ENCODE measurements at places on chromosomes 12 and 14. TPM values are rescaled to one million over a fixed set of nuclear protein-coding genes. Genes with fewer than 3 reads are reported as not detected.

DNA sequence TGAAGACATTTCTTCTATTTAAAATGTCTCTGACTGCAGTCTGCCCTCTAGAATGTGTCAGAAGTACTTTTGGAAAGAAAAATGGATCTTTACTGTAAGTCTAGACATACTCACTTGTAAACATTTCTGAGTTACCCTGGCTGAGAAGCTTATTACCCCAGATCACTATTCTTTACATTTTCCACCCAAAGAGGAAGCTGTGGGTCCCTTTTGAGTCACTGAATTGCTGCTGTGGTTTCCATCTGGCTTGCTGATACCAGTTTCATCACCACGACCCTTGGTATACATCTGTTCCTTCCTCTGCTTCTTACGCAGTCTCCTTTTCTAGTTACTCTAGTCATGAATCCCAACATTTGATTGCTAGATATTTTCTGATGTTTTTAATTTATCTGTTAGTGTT lies 20.2 kb upstream of the CLEC4D start:
- H3K36me3 ChIP-seq: no peaks in the 10 kb centered on the region
- H3K27ac ChIP-seq: no peak overlapping the region
- H3K4me3 ChIP-seq: no peak overlapping the region

DNA sequence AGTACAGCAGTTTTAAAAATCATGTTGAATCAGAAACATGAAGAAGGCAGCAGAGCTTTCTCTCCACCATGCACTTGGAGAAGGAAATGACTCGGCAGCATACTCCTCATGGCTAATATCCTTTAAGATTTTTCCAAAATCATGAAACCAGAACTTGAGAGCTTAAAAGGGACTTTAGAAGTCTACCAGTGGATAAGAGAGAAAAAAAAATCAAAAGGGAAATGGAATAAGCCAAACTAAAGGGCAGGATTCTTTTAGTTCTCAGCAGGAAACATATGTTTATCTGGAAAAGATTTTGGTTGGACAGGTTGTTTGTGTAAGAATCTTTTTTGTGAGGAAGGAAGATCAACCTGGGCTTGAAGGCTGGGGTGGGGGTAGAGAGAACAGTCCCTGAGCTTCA lies 111.8 kb downstream of the PRKCH start:
- no peak overlapping the region for H3K27ac ChIP-seq
- peaks cover 6% of the 10 kb centered on the region for H3K36me3 ChIP-seq
- peaks cover 91% of the 10 kb centered on the region for H3K4me1 ChIP-seq
- H3K4me3 ChIP-seq: no peak overlapping the region
- DNase-seq: no peak
- no peaks in the 10 kb centered on the region for H3K27me3 ChIP-seq

GRCh38 chr14:104212206-104213095 lies 74.1 kb downstream of the KIF26A start:
- DNase-seq: no peak
- no peaks in the 10 kb centered on the region for H3K36me3 ChIP-seq
- H3K4me1 ChIP-seq: no peaks in the 10 kb centered on the region
- H3K27me3 ChIP-seq: no peaks in the 10 kb centered on the region
- no peak overlapping the region for H3K4me3 ChIP-seq
- H3K27ac ChIP-seq: no peak overlapping the region

DNA sequence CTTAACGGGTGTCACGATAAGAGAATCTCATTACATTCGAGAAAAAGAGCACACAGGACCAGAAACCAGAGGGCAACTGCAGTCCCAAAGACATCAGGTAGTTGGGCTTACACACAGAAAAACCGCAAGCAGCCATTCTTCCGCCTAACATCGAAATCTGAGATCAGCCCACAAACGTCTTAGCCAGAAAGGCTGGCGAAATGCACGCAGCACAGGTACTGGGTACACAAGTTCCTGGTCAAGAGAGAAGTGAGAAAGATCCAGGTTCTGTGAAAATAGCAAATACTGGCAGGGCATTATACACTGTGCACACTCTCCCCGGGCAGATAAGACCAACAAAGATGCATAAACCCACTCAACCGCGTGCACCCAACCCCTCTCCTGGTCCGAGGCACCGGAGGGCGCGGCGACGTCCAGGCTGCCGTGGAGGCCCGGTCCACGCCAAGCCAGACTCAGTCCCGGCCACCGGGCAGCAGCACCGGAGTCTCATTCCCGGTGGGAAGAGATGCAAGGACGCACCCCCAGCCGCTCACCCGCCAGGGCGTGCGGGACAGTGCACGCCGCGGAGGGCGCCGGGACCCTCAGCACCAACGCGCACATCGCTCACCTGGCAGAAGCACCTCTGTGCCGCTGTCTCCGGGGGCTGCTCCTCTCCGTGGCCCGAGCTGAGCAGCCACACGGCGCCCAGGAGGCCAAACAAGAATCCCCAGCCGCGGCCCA lies 437 bp downstream of the ERO1A start:
- H3K27ac ChIP-seq: peak overlapping the region; percentile 80
- peaks cover 43% of the 10 kb centered on the region for H3K4me1 ChIP-seq
- peak; percentile 63 for DNase-seq
- peak overlapping the region; percentile 84 for H3K4me3 ChIP-seq
- H3K27me3 ChIP-seq: no peaks in the 10 kb centered on the region

DNA sequence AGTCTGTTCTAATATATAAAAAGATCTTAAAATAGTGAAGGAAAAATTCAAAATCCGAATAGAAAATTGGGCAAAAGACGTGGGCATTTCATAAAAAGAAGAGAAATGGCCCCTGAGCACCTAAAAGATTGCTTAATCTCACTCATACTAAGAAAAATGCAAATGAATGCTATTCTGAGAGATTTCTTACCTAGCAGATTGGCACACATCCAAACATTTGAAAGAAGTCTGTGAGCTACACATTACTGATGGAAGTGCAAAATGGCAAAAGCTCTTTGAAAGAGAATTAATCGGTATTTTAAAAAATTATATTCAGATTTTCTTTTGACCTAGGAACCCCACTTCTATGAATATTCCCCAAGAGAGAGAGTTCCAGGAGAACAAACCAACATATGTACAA lies 280.4 kb upstream of the GARIN6 start:
- no peak overlapping the region for H3K27ac ChIP-seq
- H3K4me3 ChIP-seq: no peak overlapping the region
- H3K36me3 ChIP-seq: no peaks in the 10 kb centered on the region

DNA sequence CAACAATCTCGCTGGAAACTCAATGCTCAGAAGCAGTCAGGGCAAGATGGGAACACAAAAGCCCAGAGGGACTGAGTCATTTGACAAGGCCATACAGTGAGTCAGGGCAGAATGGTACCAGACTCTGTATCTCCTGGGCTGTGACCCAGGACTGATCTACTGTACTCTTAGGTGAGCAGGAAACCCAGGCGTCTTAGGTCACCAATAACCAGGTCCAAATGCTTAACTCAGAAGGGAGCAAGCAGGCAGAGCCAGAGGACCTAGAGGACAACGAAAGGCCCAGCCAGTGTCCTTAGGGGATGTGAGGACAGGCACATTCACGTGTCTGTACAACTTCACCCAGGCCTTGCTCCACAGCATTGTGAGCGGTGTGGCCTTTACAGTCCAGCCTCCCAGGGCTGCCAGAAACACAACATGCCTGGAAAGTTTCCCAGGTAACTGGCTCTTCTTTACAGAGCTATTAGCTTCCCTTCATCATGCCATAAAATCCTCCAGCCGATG lies 69.9 kb downstream of the ARL6IP4 start:
- H3K27me3 ChIP-seq: no peaks in the 10 kb centered on the region
- no peak overlapping the region for H3K4me3 ChIP-seq
- no peak overlapping the region for H3K27ac ChIP-seq
- H3K36me3 ChIP-seq: no peaks in the 10 kb centered on the region
- DNase-seq: no peak

- H3K4me1 ChIP-seq: no peaks in the 10 kb centered on the region
- H3K27ac ChIP-seq: no peak overlapping the region
- no peaks in the 10 kb centered on the region for H3K36me3 ChIP-seq
- H3K27me3 ChIP-seq: no peaks in the 10 kb centered on the region
- no peak for DNase-seq
Measured at GRCh38 chr14:41666301-41666700, 59.6 kb downstream of the LRFN5 start.

DNA sequence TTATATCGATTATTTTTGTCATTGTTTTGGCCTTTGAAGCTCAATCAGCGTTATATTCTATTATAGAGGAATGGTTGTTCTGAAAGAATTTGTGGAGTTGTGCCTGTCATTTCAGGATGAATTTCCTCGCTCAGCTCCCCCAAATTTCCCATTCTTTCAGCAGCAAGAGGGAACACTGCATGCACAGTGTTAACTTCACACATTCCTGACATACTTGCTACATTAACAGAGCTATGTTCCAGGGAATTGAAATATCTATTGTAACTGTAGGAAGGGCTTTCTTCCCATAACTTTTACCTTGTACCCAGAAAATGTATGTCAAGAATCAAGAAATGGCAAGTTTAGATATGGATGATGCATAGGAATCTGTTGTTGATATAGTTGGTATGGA lies 379.0 kb downstream of the LRIG3 start:
- no peak overlapping the region for H3K27ac ChIP-seq
- no peaks in the 10 kb centered on the region for H3K36me3 ChIP-seq
- no peaks in the 10 kb centered on the region for H3K4me1 ChIP-seq

GRCh38 chr14:59132796-59133494 lies 55.5 kb upstream of the DAAM1 start:
- no peak overlapping the region for H3K4me3 ChIP-seq
- no peaks in the 10 kb centered on the region for H3K27me3 ChIP-seq
- H3K36me3 ChIP-seq: no peaks in the 10 kb centered on the region
- H3K27ac ChIP-seq: no peak overlapping the region
- no peak for DNase-seq

DNA sequence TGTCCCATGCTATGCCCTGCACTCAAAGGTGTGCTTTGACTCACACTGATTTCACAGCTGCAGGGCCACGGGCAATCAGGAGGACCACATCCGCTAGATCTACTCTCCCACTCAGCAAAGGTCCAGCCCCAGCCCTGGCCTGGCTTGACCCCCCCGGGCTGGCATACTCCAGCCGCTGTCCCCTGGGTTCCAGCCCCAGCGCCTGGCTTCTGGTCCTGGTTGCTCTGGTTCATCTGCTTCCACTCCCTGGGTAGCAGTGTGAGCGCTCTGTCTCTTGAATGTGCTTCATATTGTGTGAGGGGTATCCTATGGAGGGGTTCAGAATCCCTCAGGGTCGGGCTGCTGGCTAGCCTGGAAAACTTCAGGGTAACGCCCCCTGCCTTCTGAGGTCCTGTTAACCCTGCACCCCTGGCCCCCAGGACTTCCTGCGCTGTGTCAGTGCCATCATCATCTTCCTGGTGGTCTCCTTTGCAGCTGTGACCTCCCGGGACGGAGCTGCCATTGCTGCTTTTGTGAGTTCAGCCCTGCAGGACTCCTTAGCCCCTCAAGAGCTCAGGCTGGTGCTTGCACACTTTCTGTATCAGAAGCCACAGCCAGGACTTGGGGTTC lies 1.9 kb downstream of the CMTM5 start:
- no peaks in the 10 kb centered on the region for H3K4me1 ChIP-seq
- H3K27ac ChIP-seq: no peak overlapping the region
- no peak for DNase-seq

DNA sequence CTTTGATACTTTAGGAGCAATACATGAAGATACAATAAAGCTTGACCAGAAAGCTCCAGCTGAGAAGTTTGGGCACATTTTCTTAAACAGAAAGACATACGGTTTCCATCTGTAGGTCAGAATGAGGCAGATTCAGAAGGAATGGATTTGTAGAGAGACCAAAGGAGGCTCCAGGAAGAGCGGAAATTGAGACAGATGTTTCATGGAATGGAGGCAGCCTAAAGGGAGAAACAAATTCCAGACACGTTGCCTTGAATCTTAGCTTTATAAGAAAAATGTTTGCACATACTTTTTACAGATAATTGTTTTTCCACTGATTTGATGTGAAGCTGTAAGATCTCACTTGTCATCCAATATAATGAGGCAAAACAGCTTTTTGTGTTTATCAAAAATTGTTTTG lies 24.8 kb downstream of the EPYC start:
- DNase-seq: no peak
- no peaks in the 10 kb centered on the region for H3K4me1 ChIP-seq
- H3K27me3 ChIP-seq: no peaks in the 10 kb centered on the region
- H3K27ac ChIP-seq: no peak overlapping the region
- H3K36me3 ChIP-seq: no peaks in the 10 kb centered on the region

GRCh38 chr14:90603841-90604240 lies 207.0 kb downstream of the CALM1 start:
- no peaks in the 10 kb centered on the region for H3K4me1 ChIP-seq
- H3K27me3 ChIP-seq: no peaks in the 10 kb centered on the region
- no peaks in the 10 kb centered on the region for H3K36me3 ChIP-seq
- DNase-seq: no peak

DNA sequence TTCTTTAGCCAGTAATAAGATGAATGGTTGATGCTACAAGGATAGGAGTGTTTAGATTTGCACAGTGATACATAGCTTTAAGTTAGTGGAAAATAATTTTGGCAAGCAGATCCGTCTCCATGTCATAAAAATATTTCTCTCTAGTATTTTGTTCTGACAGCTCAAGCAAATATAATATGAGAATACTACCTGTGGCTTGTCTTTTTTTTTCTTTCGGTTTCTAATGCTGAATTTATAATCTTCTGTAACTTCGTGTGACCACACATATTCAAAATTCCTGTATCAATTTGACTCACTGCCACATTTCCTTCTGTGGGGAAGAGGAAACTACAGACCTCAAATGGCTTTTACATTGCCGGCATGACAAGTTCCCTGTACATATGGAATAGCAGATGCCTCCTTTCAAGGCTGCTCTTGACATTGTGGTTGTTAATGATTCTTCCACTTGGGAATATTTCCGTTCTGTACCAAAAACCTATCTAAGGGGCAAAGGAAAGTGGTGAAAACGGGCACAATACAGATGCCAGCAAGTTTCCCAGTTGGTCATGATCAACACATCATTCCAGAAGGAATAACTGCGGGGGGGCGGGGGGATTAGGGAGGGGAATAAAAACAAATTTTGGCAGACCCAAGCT lies 103.6 kb upstream of the CCDC91 start:
- no peak for DNase-seq
- no peaks in the 10 kb centered on the region for H3K36me3 ChIP-seq
- H3K4me3 ChIP-seq: no peak overlapping the region
- no peak overlapping the region for H3K27ac ChIP-seq
- no peaks in the 10 kb centered on the region for H3K4me1 ChIP-seq

DNA sequence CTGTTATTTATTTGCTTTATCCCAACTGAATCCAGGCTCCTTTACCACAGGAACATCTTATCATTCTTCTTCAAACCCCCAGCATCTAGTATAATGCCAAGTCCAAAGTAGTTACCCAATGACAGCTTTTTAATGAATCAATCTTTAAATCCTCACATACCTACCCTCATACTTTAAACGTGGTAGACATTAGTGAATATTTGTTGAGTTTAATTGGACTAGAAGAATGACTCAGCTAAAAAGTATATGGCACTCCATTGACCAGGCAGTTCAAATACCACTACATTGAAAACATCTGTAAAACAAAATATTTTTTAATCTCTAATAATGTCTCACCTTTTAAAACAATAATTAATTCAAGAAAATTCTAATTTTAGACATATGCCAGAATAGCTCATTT lies 98.1 kb downstream of the ZFC3H1 start:
- H3K4me1 ChIP-seq: no peaks in the 10 kb centered on the region
- no peak overlapping the region for H3K4me3 ChIP-seq
- no peaks in the 10 kb centered on the region for H3K27me3 ChIP-seq
- DNase-seq: no peak

Gene OTUB2
- total RNA-seq: 1.8 TPM

Gene CLEC12A
- total RNA-seq: not detected

Gene NAV3
- total RNA-seq: not detected

Gene RPL10L
- total RNA-seq: not detected

All from CD8-positive, alpha-beta memory T cell (primary cell).